Astrocyte of the hippocampus (primary cell): ENCODE measurements at places on chromosomes 5 and 9.
A peak's percentile ranks its signal among the peaks of the same experiment; 100 is the strongest.

GRCh38 chr9:136720898-136721338 is 8.5 kb downstream of the DIPK1B start:
- DNase-seq = no peak

- DNase-seq = peak; percentile 18
Measured at GRCh38 chr5:148791696-148792095, 34.7 kb upstream of the ADRB2 start.

DNA sequence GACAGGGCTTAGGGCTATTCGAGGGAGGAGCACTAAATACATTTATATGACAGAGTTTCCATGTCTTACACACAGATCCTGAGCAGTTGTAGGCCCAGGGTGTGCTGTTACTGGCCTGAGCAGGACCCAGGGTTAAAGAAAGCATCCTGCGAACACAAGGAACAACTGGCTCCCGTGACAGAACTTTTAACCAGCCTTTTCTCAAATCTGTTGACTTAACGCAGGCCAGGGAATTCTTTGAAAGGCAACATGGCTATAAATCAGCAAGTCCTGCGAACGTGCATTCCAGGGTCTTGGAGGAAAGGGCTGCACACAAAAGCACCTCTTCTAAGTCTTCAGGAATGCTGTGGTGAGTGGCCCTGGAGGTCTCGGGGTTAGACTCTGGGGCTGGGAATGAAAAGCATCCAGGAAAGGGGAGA is 45.2 kb upstream of the ANKRD55 start:
- DNase-seq = peak; percentile 97

GRCh38 chr9:5448461-5449435 is 1.6 kb upstream of the CD274 start:
- DNase-seq = no peak

DNA sequence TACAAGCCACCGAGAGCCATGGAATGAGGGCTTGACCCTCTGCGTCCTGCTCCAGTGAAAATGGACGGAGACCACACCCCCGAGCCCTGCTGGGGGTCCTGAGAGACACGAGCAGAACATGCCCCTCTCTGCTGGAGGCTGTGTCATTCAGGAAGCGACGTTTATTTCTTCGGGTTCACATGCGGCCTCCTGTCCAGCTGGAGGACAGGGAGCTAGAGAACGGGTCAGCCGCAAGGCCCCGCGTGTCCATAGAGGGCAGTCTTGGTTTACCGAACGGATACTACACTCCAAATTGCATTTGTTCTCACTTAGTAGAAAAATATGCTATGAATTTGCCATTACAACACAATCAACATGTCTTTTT is 36.1 kb downstream of the MRPL36 start:
- peak; percentile 80 for DNase-seq

DNA sequence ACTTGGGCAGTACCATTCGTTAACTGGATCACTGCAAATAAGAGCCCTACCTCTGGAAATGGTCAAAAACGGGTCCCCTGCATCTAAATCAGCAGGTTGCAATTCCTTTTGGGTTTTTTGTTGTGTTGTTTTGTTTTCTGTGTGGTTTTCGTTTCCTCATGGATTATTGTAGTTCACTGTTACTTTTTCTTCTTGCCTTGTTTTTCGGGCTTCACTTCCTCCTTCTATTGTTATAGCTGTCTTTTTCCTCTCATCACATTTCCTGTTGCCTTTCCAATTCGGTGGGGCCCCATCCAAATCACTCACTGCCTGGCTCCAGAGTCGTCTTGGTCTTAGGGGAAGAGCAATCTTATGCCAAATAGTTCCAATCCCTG is 8.7 kb upstream of the SSBP2 start:
- DNase-seq = no peak
